ENCODE measurements at places on chromosomes 2 and 18.
A peak's percentile ranks its signal among the peaks of the same experiment; 100 is the strongest.

DNA sequence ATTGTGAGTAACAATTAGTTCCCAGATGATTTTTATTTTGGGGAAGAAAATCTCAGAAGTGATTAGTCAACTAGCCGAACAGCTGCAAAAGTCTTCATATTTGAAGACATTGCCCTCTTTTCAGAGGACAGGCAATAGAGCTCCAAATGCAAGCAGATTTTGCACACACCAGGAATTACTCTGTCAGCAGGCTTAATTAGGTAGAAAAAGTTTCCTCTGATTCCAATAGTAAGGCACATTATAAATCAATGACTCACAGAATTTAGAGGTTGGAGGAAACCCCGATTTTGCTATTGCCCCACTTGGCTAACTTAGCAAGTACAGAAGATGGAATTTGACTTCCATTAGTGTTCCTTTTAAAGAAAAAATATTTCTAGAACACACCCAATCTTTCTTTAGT is 30.7 kb upstream of the SCN1A start:
- no peak for DNase-seq

DNA sequence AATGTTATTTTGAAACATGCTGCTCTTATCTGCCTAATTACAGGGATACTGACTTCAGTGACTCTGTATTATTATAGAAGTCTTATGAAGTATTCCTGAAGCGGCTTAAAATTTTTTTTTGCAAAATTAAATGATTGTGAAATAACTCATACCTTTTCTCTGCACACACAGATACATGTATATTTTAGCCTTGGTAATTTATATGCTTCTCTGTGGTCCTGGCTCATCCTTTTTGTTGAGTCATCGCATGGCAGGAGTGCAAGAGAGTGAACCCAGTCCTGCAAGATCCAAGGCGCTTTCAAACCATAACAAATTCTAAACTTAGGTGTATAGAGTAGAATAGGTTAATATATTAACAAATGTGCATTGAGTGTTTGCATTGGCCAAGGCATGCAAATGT is 8.6 kb downstream of the CCNT2 start:
- DNase-seq, result no peak

- no peak for DNase-seq
These were observed 9.4 kb upstream of the SPATS2L start for GRCh38 chr2:200297100-200297499.

- DNase-seq, result no peak
These were observed 54.3 kb downstream of the VSNL1 start for GRCh38 chr2:17594533-17595401.

DNA sequence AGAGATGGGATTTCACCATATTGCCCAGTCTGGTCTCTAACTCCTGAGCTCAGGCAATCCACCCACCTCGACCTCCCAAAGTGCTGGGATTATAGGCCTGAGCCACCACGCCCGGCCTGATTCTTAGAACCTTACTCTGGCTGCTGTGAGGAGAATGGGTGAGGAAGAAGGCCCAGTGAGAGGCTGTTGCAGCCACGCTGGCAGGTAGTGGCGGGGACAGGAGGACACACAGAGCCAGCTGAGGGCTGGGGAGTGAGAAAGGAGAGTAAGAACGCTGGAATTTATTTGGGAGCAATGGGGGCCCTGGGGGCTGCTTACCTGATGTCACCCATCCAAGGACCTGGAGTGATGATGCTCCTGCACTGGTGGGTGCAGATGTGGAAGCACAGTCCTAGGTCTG is 153.8 kb upstream of the SIX3 start:
- no peak for DNase-seq

DNA sequence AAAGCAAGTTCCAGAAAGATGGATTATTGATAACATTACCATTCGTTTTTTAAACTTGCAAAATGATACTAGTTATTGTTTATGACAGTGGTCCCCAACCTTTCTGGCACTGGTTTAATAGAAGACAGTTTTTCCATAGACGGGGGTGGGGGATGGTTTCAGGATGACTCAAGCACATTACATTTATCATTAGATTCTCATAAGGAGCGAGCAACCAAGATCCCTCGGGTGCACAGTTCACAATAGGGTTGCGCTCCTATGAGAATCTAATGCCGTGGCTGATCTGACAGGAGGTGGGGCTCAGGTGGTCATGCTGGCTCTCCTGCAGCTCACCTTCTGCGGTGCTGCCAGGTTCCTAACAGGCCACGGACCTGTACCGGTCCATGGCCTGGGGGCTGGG is 86.2 kb downstream of the BCL2 start:
- DNase-seq, result peak; percentile 47

DNA sequence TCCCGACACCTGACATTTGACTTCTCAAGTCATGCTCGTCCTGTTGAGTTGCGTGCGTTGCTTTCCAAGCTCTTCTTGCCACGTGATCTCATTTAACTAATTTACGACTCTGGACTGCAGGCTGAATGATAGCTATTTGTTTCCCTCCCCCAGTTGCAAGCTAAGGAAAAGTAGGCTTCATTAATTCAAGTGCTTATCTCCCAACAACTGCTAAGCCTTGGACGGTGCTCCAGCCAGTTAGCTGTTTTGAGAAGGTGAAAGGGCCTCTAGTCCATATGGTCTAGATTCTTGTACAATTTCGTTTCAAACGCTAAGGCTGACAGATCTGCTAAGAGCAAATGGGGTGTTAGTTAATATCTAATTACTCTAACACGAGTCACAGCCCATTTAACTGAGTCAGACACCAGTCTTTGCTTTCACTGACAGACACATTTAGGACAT is 21.1 kb downstream of the GPR45 start:
- DNase-seq, result no peak
